ENCODE measurements at places on chromosomes 13 and 19.

GRCh38 chr19:41861116-41861768 is 1.2 kb downstream of the RPS19 start:
- no peak for DNase-seq

DNA sequence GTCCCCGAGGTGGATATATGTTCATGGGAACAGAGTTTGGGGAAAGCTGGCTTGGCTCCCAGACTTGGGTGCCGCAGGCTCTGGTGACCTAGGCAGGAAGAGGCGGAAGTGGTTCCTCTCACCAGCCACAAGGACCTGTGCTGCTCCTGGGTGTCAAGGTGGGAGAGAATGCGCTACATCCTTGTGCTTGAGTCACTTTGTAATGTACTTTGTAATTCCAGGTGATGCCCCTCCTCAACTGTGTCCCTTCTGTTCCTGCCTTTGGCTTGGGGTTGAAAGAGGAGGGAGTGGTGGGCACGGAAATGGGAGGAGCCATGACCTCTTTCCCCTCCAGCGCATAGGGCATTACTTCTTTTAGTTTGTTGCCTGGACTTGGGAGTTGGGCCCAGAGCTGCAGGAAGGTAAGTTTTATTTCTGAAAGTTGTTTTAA is 10.9 kb downstream of the GARRE1 start:
- DNase-seq, result no peak

DNA sequence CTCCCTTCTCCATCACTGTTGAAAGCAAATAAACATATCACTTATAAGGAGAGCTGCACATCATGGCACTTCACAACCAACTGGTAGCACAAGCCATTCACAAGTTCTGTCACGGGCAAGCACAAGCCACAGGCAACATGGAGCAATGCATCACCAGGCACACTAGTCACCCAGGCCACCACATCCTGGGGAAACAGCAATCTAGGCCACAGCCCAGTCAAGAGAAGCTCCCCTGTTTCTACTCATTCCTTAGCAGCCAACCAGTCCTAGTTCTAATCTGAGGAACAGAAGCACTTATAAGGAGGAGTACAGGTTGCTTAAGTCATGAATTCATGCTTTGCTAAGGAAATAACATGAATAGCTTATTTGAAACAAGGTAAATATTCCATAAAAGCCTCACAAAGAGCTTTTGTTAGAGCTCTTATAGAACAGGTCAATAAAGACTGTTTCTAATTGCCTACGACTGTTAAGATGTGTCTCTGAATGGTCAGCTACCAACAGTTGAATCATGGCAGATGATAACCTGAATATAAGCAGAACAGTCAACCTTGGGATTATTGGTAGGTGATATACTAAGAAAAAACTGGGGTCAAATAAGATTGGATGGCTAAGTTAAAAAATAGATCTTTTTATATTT is 169.0 kb downstream of the TBC1D4 start:
- DNase-seq, result no peak

DNA sequence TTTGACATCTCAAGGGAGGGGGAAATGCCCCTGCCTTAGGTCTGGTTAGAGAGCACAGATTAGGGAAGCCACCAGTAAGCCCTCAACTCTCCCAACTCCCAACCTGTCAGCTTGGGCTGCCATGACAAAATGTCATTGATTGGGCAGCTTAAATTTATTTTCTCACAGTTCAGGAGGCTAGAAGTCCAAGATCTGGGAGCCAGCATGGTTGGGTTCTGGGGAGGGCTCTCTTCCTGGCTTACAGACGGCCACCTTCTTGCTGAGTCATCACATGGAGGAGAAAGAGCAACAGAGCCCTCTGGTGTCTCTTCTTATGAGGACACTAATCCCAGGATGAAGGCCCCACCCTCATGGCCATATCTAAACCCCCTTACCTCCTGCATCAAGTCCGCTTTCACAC is 24.2 kb downstream of the C19orf12 start:
- no peak for DNase-seq

DNA sequence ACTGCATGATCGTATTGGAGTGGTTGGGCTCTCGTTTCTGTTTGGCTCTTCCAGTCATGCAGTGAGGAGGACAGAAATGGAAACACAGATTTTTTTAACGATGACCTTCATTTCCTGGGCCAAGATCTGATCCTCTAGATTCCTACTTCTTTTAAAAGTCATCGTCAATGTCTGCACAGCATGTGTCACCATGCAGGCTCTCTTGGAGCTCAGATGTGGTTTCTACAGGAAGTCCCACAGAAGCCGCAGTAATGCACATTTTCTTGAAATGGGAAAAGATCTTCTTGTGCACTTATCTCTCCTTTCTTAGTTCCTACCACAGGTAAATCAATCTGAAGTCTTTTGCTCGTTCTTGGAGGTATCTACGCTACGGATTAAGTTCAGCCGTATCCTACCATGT is 626.9 kb downstream of the EFNB2 start:
- no peak for DNase-seq

GRCh38 chr19:3908266-3909054 is 24.4 kb upstream of the NMRK2 start:
- DNase-seq, result no peak

DNA sequence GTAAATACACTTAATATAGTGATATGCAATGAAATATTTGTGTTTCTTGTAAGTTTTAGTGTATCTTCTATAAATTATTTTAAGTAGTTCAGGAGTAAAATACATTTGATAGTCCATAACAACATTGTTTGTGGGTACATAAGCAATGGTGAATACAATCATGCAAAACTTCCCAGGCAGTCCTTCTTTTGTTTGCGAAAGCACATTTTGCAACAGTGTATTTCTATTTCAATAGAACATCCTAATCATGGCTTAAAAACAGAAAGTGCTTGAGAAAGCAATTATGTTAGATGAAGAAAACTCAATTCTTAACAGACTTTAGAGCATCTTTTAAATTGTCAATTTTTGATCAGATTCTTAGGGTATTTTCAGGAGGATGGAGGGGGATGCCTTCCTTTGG is 155.6 kb downstream of the POSTN start:
- DNase-seq, result no peak

GRCh38 chr13:22074403-22074802 is 403.5 kb downstream of the FGF9 start:
- DNase-seq, result no peak

DNA sequence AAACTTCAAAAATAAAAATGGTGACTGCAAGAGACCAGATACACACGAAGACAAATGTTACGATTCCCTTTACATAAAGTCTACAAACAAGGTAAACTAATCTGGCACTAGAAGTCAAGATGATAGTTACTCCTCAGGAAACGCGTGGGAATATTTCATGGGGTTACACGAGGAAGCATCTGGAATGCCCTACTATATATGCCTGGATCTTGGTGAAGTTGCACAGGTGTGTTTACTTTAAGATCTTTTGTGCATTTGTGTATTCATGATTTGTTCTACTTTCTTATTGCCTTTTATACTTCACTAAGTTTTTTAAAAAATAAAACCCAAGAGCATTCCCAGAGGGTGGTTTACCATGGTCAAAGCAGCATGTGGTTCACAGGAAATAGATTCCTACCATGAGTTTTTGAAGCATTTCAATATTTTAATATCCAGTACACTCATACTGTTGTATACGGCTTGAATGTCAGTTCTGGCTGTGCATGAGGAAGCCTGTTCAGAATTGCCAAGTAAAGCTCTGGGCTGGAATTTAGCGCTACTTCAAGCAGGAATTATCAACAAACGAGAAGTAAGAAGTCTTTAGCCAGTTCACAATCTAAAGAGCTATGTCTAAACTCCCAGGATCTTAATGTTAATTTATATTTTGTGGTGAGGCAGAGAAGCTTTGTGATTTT is 239.8 kb upstream of the KLHL1 start:
- DNase-seq, result no peak

DNA sequence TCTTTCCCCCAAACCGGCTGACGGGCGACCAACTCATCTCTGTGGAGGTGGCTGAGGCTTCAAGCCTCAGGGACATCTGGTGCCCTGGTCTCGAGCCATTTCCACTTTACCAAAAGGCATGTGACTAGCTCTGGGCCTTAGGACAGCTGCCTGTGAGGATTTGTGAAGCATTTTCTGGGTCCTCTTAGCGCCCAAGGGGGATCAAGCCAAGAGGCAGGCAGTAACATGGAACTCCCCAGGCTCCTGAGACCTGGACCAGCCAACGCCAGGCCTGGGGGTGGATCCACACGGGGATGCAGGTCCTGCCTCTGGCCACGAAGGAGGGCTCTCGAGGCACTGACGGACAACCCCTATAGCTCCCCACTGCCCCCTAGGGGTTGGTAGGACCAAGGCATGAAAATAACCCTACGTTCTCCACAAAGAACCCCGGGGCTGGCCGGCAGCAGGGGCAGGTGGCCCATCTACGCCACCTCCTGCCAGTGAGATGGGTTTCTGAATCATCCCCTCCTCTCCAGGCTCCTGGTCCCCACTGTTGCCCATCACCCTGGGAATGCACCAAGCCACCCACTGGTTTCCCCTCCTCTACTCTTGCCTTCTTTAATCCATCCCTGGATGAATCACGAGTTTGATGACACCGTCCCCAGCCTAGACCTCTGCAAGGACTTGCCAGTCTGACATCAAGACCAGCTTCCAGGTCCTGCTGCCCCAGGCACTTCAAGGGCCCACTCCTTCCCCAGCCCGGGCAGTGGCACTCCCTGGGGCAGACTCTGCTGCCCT is 7.0 kb upstream of the MYDGF start:
- no peak for DNase-seq

GRCh38 chr19:47754206-47755064 is 9.1 kb downstream of the NOP53 start:
- DNase-seq, result no peak

DNA sequence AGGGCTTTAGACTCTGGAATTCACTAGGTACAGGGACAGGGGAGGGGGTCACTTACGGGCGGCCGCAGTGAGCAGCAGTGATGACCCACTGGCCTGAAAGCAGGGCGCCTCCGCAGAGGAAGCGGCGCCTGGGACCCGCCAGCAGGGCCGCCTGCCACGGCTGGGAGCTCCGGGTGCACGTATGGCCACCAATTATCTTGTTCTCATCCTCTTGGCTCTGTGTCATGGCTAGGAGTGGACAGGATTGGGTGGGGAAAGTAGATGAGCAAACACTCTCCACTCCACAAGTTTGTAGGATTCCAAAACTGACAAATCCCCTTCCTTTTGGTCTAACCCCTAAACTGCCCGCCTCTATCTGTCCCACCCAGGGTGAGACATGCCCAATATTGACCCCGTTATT is 1.2 kb downstream of the KLK14 start:
- DNase-seq, result no peak

- DNase-seq, result no peak
These were observed 5.1 kb downstream of the ATP1A3 start for GRCh38 chr19:41988947-41989346.

DNA sequence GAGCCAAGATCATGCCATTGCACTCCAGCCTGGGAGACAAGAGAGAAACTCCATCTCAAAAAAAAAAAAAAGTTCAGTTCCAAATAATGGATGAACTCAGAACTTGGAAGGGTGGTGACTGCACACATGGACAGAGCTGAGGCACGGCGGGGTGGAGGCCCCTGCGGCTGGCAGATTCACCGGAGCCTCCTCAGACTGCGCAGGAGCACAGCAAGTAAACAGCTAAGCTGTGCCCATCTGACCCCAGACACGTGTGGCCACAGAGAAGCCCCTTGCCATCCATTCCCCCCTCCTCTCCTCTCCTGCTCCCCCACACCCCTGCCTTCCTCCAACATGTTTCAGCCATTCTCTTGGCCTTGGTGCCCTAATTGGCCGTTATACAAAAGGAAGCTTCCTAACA is 15.6 kb upstream of the PROZ start:
- no peak for DNase-seq

All from AG09309 (cell line).